Thoracic aorta (tissue), 2 donors: ENCODE measurements at places on chromosomes 2 and 18. TPM values are rescaled to one million over a fixed set of nuclear protein-coding genes. Genes with fewer than 3 reads are reported as not detected.

The RAB6C gene
- total RNA-seq: not detected

The REG3G gene
- total RNA-seq: not detected

The DNAH6 gene
- total RNA-seq: not detected

The COL4A3 gene
- total RNA-seq: 29.6 TPM

The FBXO41 gene
- total RNA-seq: 3.5 TPM

The AMER3 gene
- total RNA-seq: not detected

The C2orf49 gene
- 18.4 TPM for total RNA-seq

- DNase-seq: no peak
- H3K4me1 ChIP-seq: no peaks in the 10 kb centered on the region
- H3K27me3 ChIP-seq: no peaks in the 10 kb centered on the region
- no peaks in the 10 kb centered on the region for H3K36me3 ChIP-seq
- no peak overlapping the region for H3K27ac ChIP-seq
- H3K4me3 ChIP-seq: no peak overlapping the region
Measured at GRCh38 chr2:241108271-241109209, 6.5 kb upstream of the MTERF4 start.

GRCh38 chr2:20650393-20650876, 463 bp downstream of the HS1BP3 start:
- DNase-seq: no peak
- H3K4me1 ChIP-seq: peaks cover 51% of the 10 kb centered on the region

DNA sequence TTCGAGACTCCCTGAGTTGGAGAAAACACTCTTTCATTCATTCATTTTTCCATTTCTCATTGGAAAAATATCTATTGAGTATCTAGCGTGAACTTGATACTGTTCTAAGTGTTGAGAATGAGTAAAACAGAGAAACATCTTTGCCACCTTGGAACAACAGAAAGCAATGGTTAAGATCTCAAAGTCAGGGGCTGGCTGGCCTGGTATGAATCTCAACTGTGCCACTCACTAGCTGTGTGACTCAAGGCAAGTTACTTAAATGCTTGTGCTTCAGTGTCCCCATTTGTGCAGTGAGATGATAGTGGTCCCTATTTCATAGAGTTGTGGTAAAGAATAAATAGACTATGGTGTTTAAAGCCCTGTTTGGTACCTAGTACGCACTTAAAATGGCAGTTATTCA, 415.2 kb downstream of the NBAS start:
- H3K36me3 ChIP-seq: no peaks in the 10 kb centered on the region
- no peak overlapping the region for H3K27ac ChIP-seq
- H3K4me1 ChIP-seq: no peaks in the 10 kb centered on the region
- no peaks in the 10 kb centered on the region for H3K27me3 ChIP-seq
- DNase-seq: no peak

- H3K27me3 ChIP-seq: no peaks in the 10 kb centered on the region
- H3K36me3 ChIP-seq: no peaks in the 10 kb centered on the region
- no peak overlapping the region for H3K4me3 ChIP-seq
- H3K27ac ChIP-seq: no peak overlapping the region
- H3K4me1 ChIP-seq: no peaks in the 10 kb centered on the region
- no peak for DNase-seq
Measured at GRCh38 chr2:49515996-49516782, 361.9 kb upstream of the FSHR start.

DNA sequence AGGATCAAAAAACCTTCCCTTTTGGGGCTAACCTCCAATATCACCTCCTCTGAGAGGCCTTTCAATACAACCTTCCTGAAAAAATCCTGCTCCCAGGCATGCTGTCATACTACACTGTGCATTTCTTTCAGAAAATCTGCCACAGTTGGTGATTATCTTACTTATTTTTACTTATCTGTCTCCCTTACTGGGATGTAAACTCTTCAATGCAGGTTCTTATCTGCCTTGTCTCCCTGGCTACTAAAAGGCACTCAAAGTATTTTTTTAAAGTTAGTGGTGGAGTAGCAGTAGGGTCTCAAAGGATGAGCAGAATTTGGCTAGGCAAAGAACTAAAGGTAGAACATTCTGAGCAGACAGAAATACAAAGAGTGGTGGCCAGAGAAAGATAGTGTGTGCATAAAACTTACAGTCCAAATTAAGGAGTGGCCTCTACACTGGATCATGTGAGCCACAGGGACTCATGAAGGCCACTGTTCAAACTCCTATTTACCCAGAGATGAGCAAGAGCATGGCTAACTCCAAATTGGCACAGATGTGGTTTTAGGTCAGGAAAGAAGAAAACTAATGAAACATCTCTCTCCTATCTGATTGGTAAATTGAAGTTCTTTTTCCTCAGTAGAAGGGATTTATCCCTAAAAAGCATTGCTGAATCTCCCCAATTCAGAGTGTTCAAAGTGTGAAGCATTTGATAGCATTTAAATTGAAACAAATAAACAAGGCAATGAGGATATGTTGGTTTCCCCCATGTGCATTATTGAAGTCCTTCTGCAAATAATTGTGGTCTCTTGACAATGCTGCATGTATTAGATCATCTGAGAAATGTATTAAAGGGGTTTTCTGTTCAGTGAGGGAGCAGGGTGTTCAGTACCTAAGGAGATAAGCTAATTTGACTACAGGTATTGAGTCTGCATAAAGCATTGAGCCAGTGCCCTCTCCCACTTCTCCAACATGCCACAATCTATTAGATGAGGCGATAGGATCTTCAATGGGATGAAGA, 285.5 kb downstream of the MREG start:
- no peak for DNase-seq
- peaks cover 17% of the 10 kb centered on the region for H3K4me1 ChIP-seq
- H3K27me3 ChIP-seq: no peaks in the 10 kb centered on the region
- no peaks in the 10 kb centered on the region for H3K36me3 ChIP-seq
- H3K4me3 ChIP-seq: no peak overlapping the region

DNA sequence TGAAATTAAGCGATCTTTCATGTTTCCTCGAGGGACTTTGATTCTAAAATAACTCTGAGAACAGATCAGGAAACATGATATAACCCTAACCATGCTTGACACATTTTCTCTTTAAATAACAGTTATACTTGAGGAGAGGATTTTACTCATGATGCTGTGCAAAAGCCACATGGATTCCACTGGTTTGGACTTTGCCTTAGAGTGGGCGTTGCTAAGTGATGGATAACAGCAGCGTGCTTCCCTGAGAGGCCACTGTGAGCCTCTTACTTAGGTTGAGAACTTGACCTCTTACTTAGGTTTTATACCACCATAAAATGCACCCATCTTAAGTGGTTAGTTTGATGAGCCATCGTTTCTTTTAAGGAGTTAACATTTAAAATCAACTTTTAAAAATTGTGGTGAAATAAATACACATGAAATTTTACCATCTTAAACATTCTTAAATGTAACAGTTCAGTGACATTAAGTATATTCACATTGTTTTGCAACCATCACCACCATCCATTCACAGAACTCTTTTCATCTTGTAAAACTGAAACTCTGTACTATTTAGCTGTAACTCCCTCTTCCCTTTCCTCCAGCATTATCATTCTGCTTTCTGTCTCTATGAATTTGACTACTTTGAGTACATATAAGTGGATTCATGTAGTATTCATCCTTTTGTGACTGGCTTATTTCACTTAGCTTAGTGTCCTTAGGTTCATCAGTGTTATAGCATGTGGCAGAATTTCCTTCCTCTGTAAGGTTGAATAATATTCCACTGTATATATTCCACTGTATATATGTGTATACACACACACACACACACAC, 22.6 kb downstream of the ANXA4 start:
- H3K36me3 ChIP-seq: no peaks in the 10 kb centered on the region
- H3K4me1 ChIP-seq: peaks cover 30% of the 10 kb centered on the region
- H3K4me3 ChIP-seq: no peak overlapping the region
- no peak overlapping the region for H3K27ac ChIP-seq

GRCh38 chr2:235746257-235746934, 252.6 kb downstream of the AGAP1 start:
- DNase-seq: no peak
- H3K27me3 ChIP-seq: no peaks in the 10 kb centered on the region
- H3K27ac ChIP-seq: no peak overlapping the region
- no peaks in the 10 kb centered on the region for H3K36me3 ChIP-seq
- no peak overlapping the region for H3K4me3 ChIP-seq

DNA sequence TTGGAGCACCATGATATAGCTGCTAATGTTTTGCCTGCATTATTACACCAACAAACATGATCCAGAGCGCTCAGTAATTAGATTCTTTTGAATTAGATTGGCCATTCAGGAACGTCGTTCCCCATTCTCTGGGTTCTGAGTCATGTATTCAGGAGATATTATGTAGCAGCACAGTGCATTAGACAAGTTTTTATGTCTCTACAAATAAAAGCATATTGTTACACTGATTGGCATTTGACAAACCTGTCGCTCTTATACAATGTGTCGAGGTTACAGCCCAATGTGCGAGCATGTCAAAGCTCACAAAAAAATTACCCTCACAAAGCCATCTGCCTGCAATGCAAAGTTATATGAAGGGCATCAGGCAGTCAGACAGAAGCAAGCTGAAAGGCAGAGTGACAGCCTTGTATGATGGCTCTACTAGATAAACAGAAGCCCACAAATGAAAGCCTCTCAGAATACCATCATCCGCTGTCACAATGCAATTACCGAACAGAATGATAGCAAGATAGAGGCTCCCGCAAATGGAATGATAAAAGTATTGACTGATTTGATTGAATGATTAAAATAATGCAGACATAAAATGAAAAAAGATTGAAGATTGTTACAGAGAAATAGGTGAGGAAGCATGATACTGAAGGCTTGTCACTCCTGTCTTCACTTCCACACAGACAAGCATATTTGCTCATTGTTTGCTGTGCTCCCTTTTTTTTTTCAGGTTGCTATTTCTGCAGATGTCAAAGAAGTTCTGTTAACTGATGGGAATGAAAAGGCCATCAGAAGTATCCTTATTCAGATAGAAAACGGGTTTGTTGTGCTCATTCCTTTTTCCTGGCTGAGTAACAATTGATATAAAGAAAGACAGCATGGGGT, 234.6 kb upstream of the SIX3 start:
- no peak for DNase-seq
- no peaks in the 10 kb centered on the region for H3K36me3 ChIP-seq
- no peak overlapping the region for H3K4me3 ChIP-seq
- H3K4me1 ChIP-seq: no peaks in the 10 kb centered on the region
- H3K27ac ChIP-seq: no peak overlapping the region
- H3K27me3 ChIP-seq: no peaks in the 10 kb centered on the region
